ENCODE measurements at places on chromosomes 6 and 20.

DNA sequence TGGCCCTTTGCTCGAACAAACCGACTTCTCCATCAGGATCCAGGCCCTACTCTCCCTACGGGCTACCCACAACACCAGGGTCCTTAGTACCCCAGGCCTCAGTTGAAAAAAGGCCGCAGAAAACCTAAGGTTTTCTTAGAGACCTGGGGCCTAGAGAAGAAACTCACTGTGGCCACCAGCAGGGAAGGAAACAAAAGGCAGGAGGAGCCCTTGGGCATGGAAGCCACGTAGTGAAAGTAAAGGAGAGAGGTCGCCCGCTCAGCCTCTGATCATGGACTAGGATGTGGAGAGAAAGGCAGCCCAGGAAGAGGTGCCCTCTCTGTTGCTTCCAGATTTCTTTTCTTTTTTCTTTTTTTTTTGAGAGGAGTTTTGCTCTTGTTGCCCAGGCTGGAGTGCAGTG, 31.5 kb downstream of the CPNE5 start:
- no peak for DNase-seq

DNA sequence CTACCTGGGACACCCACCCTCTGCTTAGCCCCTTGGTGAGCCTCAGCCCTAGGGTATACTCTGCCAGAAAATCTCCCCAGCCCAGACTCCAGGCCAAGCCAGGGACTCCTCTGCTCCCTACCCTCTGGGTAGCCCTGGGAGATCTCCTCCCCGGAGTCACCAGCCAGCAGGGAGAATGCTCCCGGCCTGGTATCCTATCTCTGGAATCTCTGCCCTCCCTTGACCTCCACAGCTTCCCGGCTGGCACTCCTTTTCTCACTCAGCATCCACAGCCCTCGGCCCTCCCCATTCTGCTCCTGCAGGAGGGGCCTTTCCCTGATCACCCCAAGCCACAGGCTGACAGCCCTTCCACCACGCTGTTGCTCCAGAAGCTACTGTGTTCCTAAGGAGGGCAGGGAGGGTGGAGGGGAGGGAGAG, 22.6 kb downstream of the NOL4L start:
- no peak for DNase-seq

- no peak for DNase-seq
These were observed 488.0 kb downstream of the BCKDHB start for GRCh38 chr6:80594461-80594860.

GRCh38 chr6:38836585-38836984, 121.5 kb downstream of the DNAH8 start:
- DNase-seq: no peak

GRCh38 chr20:57459278-57459677, 65.7 kb downstream of the CTCFL start:
- no peak for DNase-seq

- no peak for DNase-seq
These were observed 264.1 kb downstream of the FOXC1 start for GRCh38 chr6:1873781-1874180.

DNA sequence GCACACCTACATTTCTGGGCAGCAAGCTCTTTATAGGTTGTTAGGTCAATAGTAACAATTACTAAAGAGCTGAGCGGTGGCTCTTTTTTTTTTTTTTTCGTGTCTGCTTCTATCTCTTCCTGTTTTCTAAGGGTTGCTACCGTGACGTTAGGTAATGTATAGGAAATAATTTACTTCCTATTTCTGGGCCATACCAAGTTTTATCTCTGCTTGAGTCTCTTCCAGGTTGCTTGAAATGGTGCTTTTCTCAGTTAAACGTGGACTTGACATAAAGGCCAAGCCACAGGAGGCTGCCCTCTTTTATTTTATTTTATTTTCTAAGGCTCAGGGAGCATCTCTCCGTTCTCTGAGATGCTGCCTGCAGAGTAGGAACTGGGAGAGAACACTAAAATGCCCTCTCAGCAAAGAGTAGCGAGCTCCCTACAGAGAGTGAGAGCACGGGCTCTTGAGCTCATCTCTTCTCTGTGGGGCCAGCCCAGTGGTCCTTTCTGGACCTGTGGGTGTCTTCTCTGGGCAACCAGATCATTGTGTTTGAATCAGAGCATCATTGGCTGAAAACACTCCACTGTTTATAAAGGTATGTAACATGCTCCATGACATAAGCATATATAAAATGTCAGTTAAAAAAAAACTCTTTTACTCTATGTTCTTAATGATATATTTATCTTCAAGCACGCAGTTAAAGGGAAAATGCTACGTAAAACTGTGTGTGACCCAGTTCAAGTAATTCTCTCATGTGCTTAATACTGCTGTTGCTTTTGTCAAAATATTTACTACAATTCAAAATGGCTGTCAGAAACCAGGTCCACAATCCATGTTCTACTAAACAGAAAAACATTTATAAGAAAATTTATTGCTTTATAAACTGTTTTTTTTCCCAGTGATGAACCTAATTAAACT, at the start of gene ZNF831:
TSS of gene ZNF831 (plus strand) at position 191 of the 900 bp plus-strand sequence. CDS start 27,199 bp downstream, outside the sequence.
- no peak for DNase-seq

- DNase-seq: no peak
These were observed 95.6 kb upstream of the SLC35B3 start for GRCh38 chr6:8530785-8531435.

DNA sequence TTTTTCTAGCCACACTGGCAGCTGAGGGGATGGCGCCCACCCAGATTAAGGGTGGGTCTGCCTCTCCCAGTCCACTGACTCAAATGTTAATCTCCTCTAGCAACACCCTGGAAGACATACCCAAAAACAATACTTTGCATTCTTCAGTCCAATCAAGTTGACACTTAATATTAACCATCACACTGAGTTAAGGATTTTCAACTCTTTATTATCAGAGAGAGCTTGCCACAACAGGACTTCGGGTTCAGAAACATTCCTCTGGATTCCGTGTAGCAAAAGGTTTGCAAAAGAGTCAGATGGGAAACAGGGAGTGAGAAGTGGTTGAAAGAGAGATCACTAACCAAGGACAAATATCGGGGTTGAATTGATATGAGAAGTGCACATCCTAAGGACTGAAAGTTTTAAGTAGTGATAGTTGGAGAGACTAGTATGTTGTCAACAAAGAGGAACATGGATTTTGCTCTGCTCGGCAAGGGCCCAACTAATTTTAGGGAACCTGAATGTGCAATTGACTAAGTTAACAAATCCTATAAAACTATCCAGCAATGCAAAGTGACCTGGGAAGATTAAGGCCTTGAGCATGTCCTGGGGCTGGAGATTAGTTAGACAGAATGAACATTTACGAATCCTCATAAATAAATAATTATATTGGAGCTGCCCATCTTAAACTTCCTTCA, 137.0 kb upstream of the TENT5A start:
- DNase-seq: no peak

DNA sequence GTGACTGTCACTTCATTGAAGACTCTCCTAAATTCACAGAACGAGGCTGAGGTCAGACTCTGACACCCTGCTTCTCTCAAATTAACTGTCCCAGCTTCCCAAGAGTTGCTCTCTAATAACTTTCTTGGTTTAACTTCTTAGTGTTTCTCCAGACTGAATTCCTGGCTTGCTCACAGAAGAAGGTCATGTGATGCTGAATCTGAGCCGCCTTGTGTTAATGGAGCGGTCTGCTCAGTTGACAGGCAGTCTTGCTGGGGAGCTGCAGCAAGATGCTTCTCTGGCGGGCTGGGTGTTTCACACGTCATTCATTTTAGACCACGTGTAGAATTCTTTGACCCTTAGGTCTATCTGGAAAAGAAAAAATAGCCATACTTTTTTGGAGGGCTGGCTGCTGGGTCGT, 107.3 kb downstream of the FOXO3 start:
- peak; percentile 34 for DNase-seq

DNA sequence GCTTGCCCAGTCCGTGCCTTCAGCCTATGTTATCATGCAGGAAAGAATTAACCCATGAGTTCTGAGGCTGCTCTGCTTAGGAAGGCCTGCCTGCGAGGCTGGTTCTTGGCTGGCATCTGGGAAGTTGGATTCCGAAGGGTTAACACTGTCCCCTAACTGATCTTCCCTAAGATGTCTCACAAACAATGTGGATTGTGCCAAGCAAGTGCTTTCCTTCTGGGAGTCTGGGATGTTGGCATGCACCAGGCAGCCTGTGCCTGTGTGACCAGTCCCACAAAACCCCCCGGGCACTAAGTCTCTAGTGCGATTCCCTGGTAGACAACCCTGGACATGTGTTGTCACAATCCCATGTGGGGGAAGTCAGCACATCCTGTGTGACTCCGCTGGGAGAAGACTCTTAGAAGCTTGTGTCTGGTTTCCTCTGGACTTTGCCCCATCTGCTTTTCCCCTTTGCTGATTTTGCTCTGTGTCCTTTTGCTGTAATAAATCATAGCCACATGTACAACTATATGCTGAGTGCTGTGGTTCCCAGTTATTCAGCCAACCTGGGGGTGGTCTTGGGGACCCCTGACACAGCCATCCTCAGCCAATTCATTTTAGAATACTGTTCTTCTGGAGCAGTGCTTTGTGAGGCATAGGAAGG, 83.8 kb downstream of the SLC22A23 start:
- DNase-seq: no peak

GRCh38 chr6:5280920-5281319, 19.6 kb downstream of the FARS2 start:
- DNase-seq: no peak

DNA sequence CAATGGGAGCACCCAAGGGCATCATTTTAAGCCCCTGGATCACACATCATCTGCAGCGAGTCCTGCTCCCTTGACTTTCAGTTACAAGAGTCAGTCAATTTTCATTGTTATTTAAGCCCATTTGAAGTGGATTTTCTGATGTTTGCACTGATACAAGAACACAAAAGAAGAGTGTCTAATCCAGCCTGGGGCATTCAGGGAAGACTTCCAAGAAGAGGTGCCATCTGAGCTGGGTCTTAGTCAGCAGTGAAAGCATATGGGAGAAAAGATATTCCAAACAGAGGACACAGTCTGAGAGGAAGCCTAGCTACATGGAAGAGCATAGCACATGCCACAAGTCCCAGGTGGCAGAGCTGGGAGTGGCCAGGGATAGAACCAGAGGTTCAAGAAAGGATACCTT, 10.4 kb upstream of the FOXP4 start:
- DNase-seq: no peak

DNA sequence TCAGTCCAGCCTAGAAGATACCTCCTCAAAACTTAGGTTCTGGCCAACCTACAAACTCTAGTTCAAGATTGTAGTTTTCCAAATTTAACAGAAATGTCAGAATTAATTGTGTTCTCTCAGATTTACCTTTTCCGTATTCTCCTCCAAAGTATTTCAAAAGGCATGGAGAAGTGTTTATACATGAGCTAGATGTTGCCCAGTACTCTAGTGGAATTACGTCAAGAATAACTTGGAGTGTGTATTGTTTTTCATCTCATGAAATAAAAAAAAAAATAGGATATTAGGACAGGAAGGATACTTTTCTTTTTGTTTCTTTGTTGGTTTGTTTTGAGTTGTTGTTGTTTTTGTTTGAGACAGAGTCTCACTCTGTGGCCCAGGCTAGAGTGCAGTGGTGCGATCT, 32.3 kb upstream of the MARCKS start:
- no peak for DNase-seq

DNA sequence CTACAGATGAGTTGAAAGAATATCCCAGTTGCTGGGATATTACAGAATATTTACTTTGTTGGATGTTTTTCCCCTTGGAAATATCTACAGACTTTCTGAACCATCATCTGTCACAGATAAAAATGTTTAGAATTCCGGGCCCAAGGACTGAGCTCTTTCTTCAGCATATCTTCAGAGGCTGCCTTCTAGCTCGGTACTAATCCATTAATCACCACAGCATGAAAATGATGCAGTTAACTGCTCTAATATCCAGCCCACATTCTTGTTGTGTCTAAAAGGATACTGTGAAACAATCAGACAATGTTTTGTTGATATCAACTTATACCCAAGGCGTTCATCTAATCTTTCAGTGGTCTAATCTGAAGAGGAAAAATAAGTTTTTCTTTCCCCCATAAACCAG, 247.4 kb downstream of the TBC1D32 start:
- no peak for DNase-seq

- DNase-seq: no peak
These were observed 270.0 kb downstream of the CDH26 start for GRCh38 chr20:60228255-60228654.

DNA sequence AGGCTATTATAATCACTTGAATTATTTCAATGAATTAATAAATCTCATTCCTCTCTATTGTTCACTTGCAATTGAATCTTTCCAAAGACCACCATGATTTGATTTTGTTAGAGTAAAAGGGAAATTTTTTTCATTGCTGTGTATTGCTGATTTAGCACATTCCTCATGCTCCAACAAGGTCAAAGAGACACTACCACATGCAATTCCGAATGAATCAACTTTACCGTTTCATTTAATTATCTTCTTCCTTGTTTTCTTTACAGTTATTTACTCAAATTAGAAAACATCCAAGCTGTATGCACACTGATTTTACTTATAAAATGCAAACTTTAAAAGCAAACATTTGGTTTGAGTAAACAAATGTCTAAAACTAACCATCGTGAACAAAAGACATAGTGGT, 967 bp downstream of the KIAA0408 start:
- DNase-seq: no peak

DNA sequence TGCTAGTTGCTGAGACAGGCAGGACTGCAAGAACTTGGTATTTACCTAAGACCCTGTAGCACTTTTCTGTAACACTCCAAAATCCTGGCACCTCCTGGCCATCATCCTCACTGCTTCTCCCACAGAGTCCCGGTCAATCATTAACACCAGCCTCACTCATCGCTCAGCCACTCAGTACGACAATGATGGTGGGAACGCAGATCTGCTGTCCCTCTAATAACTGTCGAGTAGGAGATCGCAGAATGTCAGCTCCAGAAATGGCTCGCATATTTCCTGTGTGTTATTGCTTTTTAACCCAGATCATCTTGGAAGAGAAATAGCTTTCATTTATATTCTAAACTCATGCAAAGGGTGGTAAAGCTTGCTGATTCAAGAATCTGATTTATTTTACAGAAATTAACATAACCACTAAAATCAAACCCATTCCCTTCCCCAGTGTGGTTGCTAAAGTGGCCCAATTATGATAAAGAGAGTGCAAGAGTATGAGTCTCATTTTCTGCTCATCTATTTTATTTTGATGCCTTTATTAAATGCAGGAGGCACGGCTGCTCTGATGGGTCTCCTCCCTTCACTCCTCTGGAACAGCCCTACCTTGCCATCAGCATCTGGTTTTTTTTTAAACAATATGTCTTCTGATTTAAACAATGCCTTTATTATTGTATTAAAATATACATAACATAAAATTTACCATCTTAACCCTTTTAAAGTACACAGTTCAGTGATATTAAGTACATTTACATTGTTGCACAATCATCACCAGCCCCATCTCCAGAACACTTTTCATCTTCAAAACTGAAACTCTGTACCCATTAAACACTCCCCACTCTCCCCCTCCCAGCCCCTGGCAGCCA, 28.3 kb upstream of the GGTLC1 start:
- no peak for DNase-seq

DNA sequence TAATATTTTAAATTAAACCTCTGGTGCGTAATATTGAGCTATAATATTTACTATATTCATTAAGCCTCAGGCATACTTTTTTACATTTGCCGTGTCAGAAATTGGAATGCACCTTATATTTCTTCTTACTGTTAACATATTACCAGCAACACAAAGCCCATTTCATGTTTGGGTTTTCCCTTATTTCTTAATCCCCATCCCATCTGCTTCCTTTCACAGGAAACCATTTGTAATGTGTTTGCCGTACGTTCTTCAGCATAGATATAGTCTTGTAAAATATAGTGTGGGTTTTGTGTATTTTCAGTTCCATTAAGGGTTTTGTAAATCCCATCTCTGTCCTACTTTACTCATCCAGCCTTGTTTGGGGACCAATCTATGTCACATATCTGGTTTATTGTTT, 6.5 kb downstream of the EYS start:
- DNase-seq: no peak
